Head of caudate nucleus (tissue), 42 donors: ENCODE measurements at places on chromosomes 2 and 18.
A peak's percentile ranks its signal among the peaks of the same experiment; 100 is the strongest.

- DNase-seq = no peak
Measured at GRCh38 chr18:52433797-52434196, 93.8 kb downstream of the DCC start.

DNA sequence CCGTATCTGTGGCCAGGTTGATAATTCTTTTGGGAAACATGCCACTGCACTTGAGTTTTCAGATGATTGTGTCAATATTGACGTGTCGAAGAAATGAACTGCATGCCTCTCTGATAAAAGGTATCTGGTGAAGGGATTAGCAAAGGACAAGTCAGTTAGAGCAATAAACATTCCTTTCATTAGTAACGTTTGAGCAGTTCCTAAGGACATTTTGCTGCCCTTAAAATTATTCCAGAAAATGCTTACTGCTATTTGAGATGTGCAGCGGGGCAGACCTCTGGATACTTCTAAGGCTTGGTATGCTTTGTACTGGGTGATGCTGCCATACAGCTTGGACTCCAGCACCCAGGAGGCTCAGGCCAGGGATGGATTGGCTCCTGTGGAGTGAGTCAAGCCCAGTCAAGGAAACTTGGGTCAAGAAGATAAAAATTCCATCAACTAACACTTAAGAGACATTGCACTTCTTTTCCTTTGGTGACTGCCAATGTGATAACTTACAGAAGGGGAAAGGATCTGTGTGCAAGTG lies 166.7 kb downstream of the FHOD3 start:
- no peak for DNase-seq

- DNase-seq = no peak
Measured at GRCh38 chr2:8636041-8636491, 45.8 kb upstream of the ID2 start.

DNA sequence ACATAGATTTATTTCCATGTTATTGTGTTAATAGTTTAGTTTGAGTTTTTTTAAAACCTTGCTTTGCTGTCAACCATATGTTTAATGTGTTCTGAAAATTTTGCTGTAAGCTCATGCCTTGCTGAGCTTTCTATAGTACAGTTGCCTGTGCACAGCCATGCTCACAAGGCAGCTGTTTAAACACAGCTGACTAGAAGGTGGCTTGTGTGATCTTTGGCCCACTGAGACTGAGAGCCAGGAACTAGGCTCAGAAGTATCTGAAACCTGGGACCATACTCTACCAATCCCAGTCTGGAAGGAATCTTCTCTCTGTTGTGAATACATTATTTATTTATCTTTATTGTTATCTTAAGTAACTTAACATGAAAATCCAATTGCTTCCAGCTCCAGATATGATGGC lies 350.5 kb downstream of the KIAA1328 start:
- no peak for DNase-seq

DNA sequence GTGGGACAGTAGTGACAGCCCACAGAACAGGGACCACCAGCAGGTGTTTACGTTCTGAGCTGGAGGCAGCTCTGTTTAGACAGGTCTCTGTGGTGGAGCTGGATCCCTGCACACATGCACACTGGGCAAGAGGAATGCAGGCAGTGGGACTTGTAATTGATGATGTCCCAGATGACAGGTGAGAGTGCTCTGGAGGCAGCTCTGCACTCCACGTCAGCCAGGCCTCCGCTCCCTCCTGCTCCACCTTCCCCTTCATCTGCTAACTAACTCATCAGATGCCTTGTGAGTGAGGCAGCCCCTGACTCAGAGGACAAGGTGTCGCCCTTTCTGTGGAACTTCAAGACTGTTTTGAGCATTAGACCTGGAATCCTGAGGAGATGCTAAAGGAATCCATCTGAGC lies 53.2 kb downstream of the SH3YL1 start:
- DNase-seq = no peak

GRCh38 chr2:60406192-60406591 lies 147.3 kb downstream of the BCL11A start:
- DNase-seq = no peak

- DNase-seq = no peak
Measured at GRCh38 chr2:35495182-35495581, 860.4 kb upstream of the CRIM1 start.

GRCh38 chr2:101596333-101596732 lies 101.2 kb upstream of the MAP4K4 start:
- DNase-seq = no peak

DNA sequence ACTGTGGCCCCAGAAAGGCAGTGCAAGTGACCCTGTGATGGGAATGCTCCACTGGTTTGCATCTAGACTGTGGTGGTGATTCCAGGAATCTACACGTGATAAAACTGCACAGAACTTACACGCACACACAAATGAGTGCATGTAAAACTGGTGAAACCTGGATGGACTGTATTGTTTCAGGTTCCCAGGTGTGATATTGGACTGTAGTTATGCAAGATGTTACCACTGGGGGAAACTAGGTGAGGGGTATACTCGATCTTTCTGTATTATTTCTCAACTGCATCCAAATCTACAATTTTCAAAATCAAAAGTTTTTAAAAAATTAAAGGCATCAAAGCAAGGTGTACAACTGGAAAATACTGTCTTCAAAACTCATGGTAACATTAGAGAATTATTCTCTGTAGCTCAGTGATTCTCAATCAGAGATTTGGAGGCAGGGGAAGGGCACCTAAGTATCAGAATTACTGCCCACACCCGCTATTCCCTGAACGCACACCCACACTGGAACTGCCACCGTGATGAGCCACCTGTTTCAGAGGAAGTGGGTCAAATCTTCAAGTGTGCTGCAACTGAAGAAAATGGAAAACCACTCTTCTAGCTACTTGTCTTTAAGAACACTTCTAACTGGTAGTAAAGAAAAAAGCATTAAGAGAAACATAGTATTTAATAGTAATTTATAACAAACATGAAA lies 26.7 kb downstream of the PTPN2 start:
- peak; percentile 78 for DNase-seq
